COLO829 (cell line): ENCODE measurements at places on chromosomes 13 and 19.

DNA sequence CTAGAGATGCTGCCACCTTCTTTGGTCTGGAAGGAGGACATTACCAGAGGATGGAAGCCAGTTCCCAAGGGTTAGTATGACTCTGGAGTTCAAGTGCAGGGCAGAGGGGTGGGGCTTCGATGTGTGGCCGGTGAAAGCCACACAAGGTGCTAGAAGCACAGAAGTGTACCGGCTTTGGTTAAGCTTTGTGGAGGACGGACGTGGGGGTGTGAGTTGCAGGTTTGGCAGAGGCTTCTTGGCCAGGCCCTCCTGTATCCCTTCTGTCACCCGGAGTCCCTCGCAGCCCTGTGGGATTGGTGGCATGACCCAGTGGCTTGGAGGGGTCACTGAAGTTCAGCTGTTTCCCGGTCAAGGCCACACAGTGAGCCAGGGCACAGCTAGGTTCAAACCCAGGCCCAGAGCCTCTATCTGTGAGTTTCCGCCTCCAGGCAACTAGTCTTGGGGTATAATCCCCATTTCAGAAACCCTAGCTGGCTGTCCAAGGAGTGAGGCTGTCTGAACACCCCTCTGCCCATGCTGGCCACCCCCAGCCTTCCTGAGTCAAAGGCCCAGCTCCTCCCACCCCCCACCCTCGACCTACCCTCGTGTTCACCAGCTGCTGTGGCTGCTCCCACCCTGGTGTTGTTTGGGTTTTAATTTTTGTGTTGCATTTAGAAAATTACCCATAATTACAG is 4.6 kb upstream of the SSBP4 start:
- no peak for DNase-seq

DNA sequence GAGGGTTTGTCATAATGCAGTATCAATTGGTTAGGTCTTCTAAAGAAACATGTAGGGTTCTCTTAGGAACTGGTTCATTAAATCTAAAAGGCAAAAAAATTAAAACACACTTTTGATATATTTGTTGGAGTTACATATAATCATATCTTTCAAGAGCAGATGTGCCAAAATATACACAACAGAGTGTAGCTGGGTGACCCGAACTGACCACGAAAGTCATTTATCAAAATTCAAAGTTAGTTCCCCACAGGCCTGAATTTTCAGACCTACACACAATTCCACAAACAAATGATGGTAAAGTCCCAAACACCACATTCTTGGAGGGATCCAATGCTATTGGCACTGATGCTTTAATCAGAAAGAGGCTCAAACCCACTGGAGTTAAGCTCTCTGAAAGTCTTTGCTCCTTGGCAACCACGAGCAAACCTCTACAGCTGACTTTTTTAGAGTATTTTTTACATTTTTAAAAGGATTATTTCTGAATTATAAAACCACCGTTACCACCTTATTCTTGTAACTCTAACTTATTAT is 50.9 kb downstream of the IRS2 start:
- DNase-seq: no peak

DNA sequence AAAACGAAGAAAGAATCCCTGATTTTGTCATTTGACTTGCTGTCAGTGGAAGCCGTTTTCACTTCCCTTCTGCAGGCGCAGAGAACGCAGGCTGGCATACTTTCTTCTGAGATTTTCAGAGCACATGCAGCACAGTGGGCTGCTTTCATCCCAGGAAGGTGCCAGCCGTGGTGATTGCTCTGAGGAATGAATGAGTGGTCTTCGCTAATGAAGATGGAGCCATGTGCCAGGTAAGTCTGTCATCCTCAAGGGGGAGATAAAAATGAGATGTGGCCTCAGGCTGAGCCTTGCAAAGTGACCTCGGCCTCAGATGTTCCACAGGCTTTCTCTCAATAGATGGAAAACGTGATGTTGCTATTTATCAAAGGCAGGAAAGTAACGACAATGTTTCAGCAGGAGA is 94.6 kb upstream of the FARP1 start:
- DNase-seq: no peak

DNA sequence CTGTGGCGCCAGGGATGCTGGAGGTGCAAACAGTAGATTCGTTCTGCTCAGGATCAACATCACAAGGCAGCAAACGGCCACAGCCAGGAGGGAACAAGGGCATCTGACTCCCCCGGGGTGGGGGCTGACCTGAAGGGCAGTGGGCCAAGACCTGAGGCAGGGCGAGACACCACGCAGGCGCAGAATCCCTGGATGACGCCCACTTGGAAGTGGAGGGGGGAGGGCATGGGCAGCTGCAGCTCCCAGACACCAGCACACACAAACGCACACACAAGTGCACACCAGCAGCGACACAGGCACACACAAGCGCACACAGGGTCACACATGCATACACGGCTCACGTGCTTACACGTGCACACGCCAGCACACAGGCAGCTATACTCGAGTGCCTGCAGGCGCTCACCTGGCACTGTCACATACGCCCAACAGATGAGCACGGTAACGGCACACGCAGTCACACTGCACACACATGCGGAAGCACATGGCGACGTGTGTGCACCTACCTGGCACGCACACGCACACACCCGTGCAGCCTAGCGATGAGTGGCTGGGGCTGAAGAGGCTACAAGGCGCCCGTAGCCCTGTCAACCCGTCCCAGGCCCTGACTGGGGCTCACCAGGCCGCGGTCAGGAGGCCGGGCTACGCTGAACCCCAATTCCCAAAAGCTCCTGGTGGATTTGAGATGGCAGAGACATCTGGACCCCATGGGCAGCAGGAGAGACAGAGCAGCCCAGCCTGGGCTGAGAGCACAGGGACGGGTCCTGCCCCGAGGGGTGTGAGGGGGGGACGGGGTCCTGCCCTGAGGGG is 5.5 kb downstream of the C2CD4C start:
- DNase-seq: no peak

DNA sequence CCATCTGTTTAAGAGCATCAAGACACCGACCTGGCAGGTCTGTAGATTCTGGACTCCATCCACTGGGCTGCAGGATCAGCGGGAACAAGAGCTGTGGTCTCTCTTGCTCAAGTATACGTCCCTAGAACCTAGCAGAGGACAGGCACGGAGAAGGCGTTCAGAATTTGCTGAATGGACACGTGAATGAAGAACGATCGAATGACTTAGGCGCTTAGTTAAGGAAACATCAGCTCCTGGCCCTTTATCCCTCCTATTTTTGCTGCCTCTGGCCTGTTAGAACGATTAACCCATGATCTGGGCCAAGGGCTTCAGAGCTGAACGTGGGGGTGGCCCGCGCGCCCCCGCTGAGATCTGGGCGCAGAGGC is 953 bp downstream of the DZIP1 start:
- DNase-seq: no peak
